Left cardiac atrium (tissue), 4 donors: ENCODE measurements at places on chromosomes 5 and 9. TPM values are rescaled to one million over a fixed set of nuclear protein-coding genes. Genes with fewer than 3 reads are reported as not detected.

TSSK1B gene
- total RNA-seq = 0.10 TPM

GRM6 gene
- not detected for total RNA-seq

TEX48 gene
- total RNA-seq = not detected

CCDC69 gene
- 148 TPM for total RNA-seq

IGFBPL1 gene
- total RNA-seq = 0.31 TPM

PTGER4 gene
- total RNA-seq = 7.4 TPM

GRAMD2B gene
- total RNA-seq = 32.7 TPM

CDH12 gene
- not detected for total RNA-seq

- no peak for DNase-seq
These were observed 83.3 kb downstream of the GIN1 start for GRCh38 chr5:103036601-103037000.

GRCh38 chr9:136690104-136690805 lies 3.0 kb upstream of the AGPAT2 start:
- peak; percentile 84 for DNase-seq

DNA sequence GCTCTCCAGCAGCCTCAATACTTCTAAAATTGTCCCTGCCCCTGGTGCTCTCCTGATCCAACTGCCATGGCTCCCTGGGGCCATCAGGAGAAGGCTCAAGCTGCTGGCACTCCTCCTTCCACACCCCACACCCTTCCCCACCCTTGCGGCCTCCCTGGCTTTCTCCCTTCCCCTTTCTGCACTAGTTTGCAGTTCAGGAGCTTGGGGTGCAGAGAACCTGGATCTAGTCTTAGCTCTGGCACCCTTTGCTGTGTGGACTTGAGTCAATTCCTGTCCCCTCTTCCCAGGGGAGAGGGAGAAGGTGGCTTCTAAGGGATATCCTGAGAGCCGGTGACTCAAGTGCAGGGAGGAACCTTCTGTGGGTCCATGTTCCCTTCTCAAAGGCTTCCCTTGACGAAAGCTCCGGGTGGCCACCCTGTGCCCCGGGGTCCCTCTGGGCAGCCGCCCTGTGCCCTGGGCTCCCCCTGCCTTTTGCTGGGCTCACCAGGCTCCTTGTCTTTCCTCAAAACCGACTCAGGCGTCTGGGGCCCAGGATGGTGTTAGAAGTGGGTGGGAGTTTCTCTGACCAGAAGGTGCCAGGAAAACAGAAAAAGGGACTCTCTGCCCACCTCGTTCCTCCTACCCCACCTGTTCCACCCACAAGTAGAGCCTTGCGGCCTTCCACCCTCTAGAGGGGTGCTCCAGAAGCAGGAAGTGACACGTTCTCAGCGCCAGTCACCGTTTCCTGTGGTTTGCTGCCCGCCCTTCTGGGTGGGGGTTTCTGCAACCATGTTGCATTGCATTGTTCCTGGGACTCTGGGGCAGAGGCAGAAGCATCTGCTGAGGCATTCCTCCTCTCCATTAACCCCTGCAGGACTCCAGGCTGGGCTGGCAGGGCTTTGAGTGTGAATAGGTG lies 15.0 kb downstream of the GLIPR2 start:
- DNase-seq = peak; percentile 75

- DNase-seq = no peak
These were observed 381.1 kb downstream of the RASEF start for GRCh38 chr9:82681809-82682208.

- no peak for DNase-seq
These were observed 335.3 kb upstream of the CDH18 start for GRCh38 chr5:20323323-20323722.

- no peak for DNase-seq
These were observed 87.5 kb upstream of the PTPRD start for GRCh38 chr9:10700291-10700690.

DNA sequence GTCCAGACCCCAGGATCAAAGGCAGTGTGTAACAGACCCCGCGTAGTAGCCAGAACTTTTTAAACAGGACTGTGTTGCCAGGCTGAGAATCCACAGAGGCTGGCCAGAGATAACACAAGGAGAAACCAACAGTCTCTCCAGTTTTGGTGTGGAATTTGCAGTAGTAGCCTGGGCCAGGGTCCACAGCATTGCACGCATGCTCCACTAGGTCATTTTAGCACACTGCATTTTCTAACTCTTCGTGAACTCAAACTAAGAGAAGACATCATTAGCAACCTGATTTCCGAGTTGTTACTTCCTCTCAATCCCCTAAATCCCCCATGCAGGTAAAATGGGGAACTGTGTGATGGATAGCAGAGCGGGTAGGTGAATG lies 119.6 kb downstream of the BOD1 start:
- no peak for DNase-seq

GRCh38 chr5:115940080-115940810 lies 22.0 kb upstream of the LVRN start:
- no peak for DNase-seq

GRCh38 chr5:98583586-98583985 lies 189.9 kb upstream of the RGMB start:
- no peak for DNase-seq

- no peak for DNase-seq
These were observed 101.2 kb downstream of the ESM1 start for GRCh38 chr5:54884195-54884536.
